Occipital lobe (tissue), 3 donors: ENCODE measurements at places on chromosomes 4 and X. TPM values are rescaled to one million over a fixed set of nuclear protein-coding genes. Genes with fewer than 3 reads are reported as not detected.

IL13RA1 gene
- total RNA-seq = 5.9 TPM

CDX4 gene
- total RNA-seq = not detected

NRK gene
- 0.31 TPM for total RNA-seq

S100P gene
- 1.6 TPM for total RNA-seq

GABRG1 gene
- total RNA-seq = 49.9 TPM

CLTRN gene
- 0.16 TPM for total RNA-seq

UGT2A3 gene
- total RNA-seq = under 0.01 TPM

RHOXF2B gene
- not detected for total RNA-seq

IDS gene
- total RNA-seq = 121 TPM

IRS4 gene
- total RNA-seq = 1.4 TPM

PRDX4 gene
- 37.9 TPM for total RNA-seq

HTN3 gene
- not detected for total RNA-seq

HELT gene
- total RNA-seq = not detected

HGFAC gene
- total RNA-seq = 1.2 TPM

AFP gene
- total RNA-seq = 0.62 TPM

POLN gene
- total RNA-seq = 7.8 TPM

NSUN7 gene
- total RNA-seq = 4.4 TPM

NPY1R gene
- total RNA-seq = 163 TPM

HSFX3 gene
- total RNA-seq = not detected

OCIAD1 gene
- total RNA-seq = 144 TPM

MCF2 gene
- total RNA-seq = 12.9 TPM

MAGEA11 gene
- not detected for total RNA-seq

DMRTC1 gene
- total RNA-seq = not detected

UCHL1 gene
- total RNA-seq = 839 TPM

GDI1 gene
- 192 TPM for total RNA-seq

KCND1 gene
- 1.1 TPM for total RNA-seq

USP17L20 gene
- not detected for total RNA-seq

PITX2 gene
- total RNA-seq = not detected

NPY2R gene
- 1.2 TPM for total RNA-seq

PCDH7 gene
- total RNA-seq = 115 TPM

ZNF827 gene
- total RNA-seq = 11.7 TPM

FAM47B gene
- total RNA-seq = not detected
